ENCODE measurements at places on chromosomes 4 and X.

DNA sequence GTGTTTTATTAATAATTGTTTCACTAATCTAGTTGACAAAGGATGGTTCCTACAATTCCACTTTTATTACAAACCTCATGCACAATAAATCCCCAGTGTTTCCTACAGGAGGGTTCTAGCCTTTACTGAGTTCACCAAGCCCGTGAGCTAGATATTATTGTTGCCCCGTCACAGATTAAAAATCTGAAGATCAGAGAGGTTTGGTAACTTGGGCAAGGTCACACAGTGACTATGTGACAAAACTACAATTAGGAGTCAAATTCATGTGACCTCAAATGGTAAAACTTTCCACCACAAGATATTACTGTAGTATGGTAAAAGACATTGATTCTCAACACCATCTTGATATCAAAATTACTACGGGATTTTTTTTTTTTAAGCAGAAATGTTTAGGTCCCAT, 124.6 kb downstream of the BTC start:
- DNase-seq: no peak

DNA sequence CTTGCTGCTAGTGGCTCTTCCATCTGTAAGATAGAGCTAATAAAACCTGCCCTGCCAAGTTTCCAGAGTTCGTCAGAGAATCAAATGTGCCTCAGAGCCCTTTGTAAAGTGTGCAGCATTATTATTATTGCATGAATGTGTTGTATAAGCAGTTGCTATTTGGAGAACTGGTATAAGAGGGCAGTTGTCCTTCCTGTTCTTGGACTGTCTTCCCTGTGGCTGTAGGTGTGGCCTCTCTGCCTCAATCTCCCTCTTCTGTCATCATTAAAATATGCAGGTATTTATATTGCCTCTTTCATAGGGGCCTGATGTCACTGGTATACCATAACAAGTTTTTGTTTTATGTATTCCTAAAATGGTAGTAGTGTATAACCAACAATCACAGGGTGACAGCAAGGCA, 3.8 kb downstream of the MTM1 start:
- peak; percentile 28 for DNase-seq

DNA sequence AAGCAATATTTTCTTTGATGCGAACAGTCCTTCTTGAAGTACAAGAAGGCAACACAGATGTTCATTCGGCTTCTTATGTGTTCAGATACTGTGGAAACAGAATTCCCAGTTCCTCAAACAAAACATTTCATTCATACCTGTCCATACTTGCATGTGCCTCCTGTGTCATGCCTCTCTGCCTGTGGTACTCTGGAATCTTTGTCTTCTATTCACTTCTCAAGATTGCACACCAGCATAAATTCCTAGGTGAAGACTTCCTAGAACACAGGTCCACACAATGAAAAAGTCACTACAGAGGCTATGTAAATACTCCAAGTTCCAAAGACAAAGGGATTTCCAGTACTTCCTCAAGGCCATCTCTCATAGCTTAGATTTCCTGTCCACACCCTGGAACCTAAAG, 367.2 kb downstream of the AFF2 start:
- no peak for DNase-seq

DNA sequence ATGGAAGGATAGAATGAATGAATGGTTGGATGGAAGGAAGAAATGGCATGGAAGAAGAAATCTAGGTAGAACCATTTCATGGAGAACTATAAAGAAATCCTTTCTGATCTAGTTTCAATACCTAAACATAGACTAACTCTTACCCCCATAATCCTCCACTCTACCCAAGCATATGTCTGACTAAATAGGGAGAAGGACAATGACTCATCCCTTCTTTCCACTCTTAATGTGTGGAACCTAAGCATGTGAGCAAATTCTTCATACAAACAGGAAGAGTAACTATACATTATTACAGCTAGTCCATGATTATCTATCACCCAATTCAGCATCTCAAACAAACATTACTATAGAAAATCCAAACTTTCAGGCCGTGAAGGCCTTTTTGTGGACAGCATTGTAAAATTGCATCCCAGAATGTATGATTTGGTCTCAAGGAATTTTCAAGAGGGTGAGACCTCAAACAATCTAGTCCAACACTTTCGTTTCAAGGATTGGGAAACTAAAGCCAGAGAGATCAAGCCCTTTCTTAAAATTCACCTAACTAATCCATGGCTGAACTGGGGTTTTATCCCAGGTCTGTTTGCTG, 11.2 kb downstream of the C1QTNF7 start:
- no peak for DNase-seq

DNA sequence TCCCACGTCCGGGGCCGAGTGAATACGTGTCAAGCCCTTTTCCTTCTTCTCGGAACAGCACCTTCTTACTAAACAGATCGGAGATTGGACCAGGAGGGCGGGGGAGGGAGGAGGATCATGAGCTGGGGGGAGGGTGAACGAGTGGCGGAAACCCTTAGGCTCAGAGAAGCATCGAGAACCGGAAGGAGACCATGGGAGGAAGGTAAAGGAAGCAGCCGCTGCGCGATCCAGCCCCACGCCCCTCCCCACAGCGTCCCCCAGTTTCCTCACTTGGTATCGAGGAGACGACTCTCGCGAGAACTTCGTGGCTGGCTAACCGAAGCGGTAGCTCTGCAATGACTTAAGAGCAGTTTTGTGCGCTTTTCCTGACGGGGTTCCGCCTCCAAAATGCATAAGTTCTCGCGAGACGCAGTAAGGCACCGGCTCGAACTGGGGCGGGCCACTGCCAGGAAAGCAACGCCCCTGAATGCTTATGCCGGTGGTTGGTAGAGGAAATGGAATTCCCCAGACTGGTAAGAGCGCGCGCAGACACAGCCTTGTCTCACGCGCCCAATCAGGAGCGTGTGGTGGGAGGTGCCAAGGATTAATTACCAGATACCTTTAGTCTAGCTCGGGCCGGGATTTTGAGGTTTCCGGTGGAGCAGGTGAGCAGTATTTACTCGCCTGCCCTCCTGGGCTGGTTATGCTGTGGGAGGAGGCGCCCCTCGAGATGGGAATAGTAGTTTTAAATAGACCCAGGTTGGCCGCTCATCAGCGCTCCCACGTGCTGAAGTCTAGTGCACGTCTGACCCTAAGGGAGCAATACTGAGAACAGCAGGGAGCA, 534 bp upstream of the UBE2D3 start:
- peak; percentile 98 for DNase-seq

- no peak for DNase-seq
Observed at GRCh38 chr4:75908555-75908954, 6.3 kb upstream of the PPEF2 start.

DNA sequence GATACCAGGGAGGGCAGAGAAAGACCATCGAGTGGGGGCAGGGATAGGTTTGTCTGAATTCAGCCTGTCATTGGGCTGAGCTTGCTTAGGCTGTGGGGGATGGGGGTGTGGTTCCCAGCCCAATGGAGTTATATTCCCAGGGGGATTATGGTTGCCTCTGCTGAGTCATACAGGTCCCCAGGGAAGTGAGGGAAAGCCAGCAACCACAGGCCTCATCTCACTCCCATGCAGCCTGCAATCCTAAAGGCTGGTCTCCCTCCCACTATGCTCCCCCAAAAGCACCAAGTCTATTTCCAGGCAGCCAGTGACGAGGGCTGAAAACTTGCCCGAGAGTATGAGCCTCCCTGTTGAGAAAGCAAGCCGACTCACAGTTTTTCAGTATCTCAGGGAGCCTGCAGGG, 39.3 kb downstream of the AFM start:
- no peak for DNase-seq

DNA sequence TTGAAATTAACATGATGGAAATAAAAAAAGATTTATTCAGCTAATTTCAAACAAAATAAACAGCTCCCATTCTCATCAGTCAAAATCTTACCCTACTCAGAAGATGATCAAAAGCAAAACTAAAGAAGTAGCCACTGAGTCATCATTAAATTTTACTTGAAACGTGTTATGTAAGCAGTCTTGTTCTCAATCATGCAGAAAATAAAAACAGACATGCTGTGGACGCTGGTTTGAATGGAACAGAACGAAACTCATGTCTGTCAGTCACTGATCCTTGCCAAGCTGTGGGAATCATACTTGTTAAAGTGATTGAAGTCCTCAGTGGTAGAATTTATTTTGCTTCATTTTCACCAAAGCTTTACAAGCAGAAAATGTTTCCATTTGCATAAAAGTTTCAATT, 77.2 kb upstream of the TLR3 start:
- no peak for DNase-seq

DNA sequence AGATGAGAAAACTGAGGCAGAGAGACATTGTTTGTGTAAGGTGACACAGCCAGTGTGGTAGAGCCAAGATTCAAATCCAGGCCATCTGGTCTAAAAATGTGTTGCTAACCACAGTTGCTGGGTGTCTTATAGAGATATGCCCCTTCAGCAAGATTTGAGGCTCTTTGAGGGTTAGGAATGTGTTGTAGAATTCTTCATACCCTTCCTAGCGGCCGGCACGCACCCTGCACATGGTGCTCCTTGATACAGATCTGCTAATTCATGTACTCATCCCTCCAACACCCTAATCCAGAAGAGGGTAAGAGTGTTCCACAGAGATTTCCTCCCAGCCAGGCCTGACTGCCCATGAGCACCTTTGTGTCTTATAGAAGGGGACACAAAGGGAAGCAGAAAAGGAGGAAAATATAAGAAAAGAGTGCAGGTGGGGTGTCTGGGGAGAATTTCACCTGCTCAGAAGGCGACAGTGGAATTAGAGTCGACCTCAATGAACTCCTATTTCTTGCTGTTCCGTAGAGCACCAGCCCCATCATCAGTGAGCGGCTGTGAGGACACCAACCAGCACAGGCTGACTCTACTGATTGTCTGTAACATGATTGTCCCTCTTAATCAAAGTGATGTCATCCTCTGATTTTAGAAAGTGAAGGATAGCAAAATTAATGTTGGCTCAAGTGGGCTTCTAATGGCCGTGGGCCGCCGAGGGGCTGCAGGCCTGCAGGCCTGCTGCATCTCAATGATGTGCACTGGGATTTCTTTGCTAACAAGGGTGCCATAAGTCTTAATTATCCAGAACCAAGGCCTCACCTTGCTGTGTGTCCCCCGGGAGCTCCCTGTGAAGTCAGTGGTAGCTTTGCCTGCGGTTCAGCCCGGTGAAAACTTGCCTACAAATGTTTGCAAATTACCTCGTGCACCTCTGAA, 24.2 kb upstream of the SMIM20 start:
- DNase-seq: no peak

- no peak for DNase-seq
Observed at GRCh38 chr4:174357321-174357720, 73.6 kb downstream of the CEP44 start.

DNA sequence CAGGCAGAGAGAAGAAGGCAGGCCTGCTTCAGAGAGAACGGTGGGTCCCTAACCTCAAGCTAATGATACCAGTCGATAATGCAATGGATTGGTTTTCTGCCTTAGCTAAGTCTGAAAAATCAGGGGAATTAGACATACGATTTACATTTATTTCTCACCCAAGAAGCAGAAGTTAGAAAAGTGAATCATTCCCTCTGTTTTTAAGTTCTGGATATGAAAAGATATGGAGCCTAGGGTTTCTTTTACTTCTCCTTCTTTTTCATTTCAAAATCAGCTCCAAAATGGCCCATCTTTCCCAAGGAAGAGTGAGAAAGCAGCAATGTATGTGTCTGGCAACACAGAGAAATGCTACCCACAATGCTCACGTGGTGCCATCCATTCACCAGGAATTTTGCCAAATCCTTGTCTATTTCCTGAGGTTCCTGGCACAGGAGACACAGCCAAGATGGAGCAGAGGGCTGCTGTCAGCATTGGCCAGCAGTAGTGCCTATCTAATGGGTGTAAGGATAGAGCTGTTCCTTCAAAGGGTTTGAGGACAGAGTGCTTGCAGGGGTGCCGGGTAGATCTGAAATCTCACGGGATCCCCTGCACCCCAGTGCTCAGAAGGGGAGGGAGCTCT, 231.5 kb downstream of the MAML3 start:
- no peak for DNase-seq

- no peak for DNase-seq
Observed at GRCh38 chrX:84830836-84831235, 172.8 kb upstream of the APOOL start.

DNA sequence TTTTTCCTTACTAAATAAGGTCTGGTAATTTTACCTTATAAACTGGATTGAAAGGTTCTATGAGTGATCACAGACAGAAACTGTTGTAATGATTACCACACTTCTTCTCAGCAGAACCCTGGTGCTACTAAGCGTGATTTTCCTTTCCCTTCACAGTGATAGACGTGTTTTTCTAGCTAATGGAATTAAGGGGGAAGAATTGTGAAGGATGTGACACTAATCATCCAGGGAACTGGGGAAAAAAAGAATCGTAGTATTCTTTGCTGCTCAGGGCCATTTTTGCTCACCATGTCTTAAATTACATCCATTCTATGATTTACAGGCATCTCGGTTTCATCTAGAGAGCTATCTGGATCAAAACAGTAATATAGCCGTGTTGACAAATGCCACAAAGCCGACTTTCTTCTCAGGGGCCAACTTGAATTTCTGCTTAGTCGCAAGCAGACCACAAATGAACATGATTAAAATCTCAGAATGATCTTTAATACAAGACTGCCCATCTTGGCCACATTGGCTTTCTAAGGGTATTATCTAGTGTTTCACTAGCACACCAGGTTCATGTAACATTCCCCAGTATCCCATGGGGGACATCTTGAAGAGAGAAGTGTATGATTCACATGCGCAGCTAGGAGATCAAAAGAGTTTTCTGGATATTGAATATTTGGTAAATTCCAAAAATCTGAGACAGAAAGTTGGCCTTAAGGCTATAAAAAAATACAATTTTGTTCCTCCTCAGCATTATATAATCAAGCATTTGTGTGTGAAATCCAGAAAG, 154.0 kb downstream of the UGT8 start:
- DNase-seq: no peak

GRCh38 chrX:69284491-69284890, 119.2 kb upstream of the PJA1 start:
- DNase-seq: no peak

All from LoVo (cell line).